Head of caudate nucleus (tissue), 42 donors: ENCODE measurements at places on chromosomes 16 and 17.

- no peak for DNase-seq
Observed at GRCh38 chr16:78326731-78327130, 227.3 kb downstream of the WWOX start.

- DNase-seq, result no peak
Observed at GRCh38 chr17:12659500-12659899, 6.2 kb upstream of the MYOCD start.

GRCh38 chr16:14125708-14126107 is 54.6 kb downstream of the MRTFB start:
- no peak for DNase-seq

DNA sequence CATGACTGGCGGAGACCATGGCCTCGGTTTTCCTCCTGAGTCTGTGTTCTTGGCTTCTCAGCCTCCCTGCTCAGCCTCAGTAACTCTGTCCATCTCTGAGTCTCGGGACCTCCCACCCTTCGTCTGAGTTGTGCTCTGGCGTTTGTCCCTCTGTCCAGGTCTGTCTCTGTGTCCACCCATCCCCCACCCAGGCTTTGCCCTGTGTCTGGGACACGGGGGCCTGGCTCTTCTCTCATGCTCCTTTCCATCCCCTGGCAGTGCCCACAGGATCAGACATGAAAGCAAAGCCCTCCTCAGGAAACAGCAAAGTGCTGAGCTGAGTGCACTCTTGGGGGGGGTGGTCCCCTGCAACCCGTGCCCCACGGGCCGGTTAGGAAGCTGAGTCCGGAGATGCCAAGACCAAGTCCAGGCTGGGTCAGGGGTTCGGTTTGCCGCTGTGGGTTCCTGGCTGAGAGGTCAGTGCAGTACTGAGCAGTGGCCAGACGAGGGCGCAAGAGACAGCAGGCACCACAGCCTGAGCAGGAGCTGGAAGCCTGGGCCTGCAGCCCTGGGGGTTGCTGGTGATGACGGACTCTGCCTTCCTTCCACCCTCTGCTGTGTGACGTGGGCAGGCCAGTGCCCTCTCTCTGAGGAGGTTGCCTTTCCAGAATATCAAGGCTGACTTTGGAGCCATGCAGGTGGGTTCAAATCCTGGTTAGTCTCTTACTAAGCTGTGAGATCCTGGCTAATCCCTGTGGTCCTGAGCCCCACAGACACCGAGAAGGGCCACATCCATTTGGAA is 2.5 kb downstream of the P2RX1 start:
- DNase-seq, result peak; percentile 81

DNA sequence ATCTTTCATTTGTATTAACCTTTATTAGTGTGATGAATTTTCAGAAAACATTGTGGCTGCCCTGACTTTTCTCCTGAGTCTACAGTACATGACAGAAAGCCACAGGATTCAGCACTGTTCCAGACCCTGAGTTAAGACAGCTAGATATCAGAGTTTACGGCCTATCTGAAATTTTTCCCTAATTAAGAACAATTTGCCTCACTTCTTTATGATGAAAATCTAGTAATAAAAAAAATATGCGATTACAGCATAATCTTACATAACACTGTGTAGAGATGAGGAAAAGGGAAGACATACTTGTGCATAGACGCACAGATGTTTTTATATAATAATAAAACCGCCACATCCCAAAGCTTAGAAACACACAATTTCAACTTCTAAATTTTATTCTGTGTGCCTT is 7.3 kb downstream of the SPOP start:
- no peak for DNase-seq

GRCh38 chr17:1627982-1628855 is at the start of gene SLC43A2:
Gene SLC43A2 (minus strand): TSS chr17:1628834. CDS start chr17:1627874, 960 bp downstream.
- DNase-seq, result peak; percentile 89

- peak; percentile 98 for DNase-seq
Observed at GRCh38 chr17:8153957-8154607, 1.9 kb upstream of the PER1 start.

DNA sequence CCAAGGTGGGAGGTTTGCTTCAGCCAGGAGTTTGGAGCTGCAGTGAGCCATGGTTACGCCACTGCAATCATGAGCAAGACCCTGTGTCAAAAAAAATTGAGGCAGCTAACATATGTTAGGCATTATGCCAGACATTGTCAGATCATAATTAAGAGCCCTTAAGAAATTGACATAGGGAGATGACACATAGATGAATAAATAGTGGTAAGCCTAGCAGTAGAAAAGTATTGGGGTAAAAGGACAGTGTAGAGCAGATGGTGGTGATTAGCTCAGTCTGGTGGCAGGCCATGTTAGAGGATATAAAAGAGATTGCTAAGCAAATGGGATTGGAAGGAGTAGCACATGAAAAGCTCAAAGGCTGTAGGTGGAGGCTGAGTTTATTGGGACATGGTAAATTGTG is 22.6 kb downstream of the SRCAP start:
- DNase-seq, result no peak

GRCh38 chr17:17983376-17983775 is 10.7 kb downstream of the DRC3 start:
- no peak for DNase-seq
